ENCODE measurements at places on chromosomes 4 and X. TPM values are rescaled to one million over a fixed set of nuclear protein-coding genes. Genes with fewer than 3 reads are reported as not detected.

- DNase-seq, result no peak
Measured at GRCh38 chr4:143026459-143027170, 158.1 kb upstream of the USP38 start.

GRCh38 chrX:131565909-131566308 lies 22.0 kb downstream of the OR13H1 start:
- DNase-seq, result no peak

GRCh38 chr4:1809754-1810502 lies 16.8 kb downstream of the FGFR3 start:
- DNase-seq, result peak; percentile 84

DNA sequence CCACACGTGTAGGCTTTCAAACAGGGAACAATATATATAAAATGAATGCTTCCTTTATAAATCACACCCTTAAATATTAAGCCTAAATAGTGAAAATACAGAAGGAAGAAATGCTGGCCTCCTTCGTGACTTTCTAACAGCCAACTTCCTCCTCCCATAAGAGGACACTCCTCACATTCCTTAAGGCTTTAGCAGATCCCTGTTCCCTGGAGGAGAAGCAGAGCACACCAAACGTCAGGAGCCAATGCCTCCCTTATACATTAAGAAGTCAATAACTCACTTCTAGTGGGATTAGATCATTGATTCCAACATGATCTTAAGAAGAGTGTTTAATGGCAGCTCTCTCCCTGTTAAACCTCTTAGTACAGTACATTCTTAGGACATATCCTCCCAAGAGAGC lies 108.4 kb upstream of the FAM241A start:
- no peak for DNase-seq

- no peak for DNase-seq
Measured at GRCh38 chr4:163193717-163194116, 27.0 kb upstream of the NAF1 start.

GRCh38 chr4:186472948-186473347 lies 82.4 kb downstream of the MTNR1A start:
- peak; percentile 20 for DNase-seq

DNA sequence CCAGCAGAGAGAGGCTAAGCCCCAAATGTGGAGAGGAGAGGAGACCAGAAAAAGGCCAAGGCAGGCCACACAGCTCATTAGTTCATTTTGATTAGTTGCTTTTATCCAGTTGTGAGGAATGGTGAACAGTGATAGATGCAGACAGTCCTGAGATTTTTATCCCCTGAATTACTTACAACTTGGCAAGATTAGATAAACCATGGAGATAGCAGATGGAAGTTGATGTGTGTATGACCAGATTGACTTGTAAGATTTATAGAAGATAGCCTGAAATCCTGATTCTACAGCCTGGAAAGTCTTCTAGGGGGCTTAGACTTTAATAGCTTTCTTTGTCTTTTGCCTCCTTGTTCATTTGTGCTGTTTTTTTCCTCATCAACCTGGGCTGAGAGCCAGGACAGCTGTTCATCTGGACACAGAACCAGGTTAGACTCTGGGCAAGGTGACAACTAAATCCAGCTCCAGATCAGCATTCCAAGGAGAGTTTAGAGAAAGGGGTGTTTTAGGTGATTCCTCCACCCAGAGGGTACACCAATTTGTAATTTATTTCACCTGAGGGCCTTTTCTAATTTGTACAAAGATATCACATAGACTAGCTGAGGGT lies 215.5 kb downstream of the SPATA18 start:
- DNase-seq, result no peak

- DNase-seq, result no peak
Measured at GRCh38 chrX:43643662-43644061, 12.4 kb upstream of the MAOA start.

- DNase-seq, result no peak
Measured at GRCh38 chr4:99847362-99847976, 30.8 kb downstream of the DAPP1 start.

GRCh38 chr4:132955146-132955545 lies 193.9 kb upstream of the PCDH10 start:
- DNase-seq, result no peak

DNA sequence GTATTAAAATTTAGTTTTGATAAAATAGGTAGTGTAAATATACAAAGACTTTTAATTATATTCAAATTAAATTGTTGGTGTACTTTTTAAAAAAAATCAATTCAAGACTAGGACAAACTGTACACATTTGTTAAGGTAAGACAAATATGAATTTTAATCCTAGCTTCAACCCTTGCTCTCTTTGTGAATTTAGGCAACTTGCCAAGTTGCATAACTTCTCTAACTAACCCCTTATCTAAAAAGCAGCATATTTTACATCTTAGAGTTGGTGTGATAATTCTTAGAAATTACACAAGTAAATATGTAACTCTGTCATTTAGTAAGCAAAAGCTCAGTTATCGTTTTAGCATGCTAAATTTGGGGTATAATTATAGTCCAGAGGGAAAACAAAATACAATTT lies 78.1 kb upstream of the FSTL5 start:
- no peak for DNase-seq

GRCh38 chrX:63503541-63503940 lies 152.4 kb upstream of the SPIN4 start:
- peak; percentile 26 for DNase-seq

DNA sequence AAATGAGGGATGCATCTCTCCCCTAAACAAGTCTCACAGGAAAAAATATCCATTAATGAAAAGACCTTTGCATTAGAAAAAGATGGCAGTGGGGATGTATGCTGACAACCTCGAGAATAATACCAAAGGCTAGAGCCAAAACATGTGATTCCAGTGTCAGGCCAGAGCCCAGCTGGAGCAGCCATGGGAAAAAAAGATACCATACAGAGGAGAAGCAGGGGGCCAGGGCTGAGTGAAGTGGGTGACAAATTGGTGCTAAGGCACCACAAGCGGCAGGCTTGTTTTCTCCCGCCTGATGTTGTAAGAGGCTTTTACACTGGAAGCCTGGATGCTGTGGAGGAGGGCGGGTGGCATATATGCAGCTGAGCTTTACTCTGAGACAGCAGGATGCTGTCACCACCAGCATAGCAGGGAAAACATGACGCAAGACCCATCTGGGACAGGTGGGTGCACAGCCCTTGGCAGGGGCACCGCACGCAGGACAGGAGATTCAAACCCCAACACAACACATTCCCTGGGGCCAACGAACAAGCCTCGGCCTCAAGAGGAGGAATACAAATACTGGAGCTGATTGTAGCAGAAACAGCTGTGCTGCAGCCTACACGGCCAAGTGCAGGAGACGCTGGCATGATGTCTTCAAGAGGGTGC lies 91.9 kb downstream of the TSPAN5 start:
- DNase-seq, result no peak

- DNase-seq, result no peak
Measured at GRCh38 chr4:36872679-36873078, 371.9 kb upstream of the NWD2 start.

GRCh38 chr4:19857380-19857779 lies 394.3 kb upstream of the SLIT2 start:
- no peak for DNase-seq

- DNase-seq, result no peak
Measured at GRCh38 chr4:181908168-181908567, 335.0 kb upstream of the TENM3 start.

GRCh38 chr4:146165221-146165620 lies 10.3 kb upstream of the LSM6 start:
- no peak for DNase-seq

GRCh38 chr4:138259824-138260223 lies 17.7 kb upstream of the SLC7A11 start:
- DNase-seq, result peak; percentile 48

GRCh38 chr4:102574317-102574716 lies 73.2 kb downstream of the NFKB1 start:
- no peak for DNase-seq

DNA sequence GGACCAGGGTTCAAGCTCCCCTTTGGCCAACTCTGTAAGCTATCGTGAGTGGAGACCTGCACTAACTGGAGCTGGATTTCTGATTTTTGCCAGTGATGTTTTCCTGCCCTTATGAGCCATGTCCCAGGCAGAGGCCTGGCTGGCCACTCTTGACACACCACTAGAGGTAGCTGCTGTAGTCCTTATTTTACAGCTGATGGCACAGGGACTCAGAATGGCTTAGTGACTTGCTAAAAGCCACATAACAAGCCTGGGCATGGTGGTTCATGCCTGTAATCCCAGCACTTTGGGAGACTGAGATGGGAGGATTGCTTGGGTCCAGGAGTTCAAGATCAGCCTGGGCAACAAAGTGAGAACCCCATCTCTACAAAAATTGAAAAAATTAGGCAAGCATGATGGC lies 33.4 kb downstream of the CYTL1 start:
- peak; percentile 39 for DNase-seq

DNA sequence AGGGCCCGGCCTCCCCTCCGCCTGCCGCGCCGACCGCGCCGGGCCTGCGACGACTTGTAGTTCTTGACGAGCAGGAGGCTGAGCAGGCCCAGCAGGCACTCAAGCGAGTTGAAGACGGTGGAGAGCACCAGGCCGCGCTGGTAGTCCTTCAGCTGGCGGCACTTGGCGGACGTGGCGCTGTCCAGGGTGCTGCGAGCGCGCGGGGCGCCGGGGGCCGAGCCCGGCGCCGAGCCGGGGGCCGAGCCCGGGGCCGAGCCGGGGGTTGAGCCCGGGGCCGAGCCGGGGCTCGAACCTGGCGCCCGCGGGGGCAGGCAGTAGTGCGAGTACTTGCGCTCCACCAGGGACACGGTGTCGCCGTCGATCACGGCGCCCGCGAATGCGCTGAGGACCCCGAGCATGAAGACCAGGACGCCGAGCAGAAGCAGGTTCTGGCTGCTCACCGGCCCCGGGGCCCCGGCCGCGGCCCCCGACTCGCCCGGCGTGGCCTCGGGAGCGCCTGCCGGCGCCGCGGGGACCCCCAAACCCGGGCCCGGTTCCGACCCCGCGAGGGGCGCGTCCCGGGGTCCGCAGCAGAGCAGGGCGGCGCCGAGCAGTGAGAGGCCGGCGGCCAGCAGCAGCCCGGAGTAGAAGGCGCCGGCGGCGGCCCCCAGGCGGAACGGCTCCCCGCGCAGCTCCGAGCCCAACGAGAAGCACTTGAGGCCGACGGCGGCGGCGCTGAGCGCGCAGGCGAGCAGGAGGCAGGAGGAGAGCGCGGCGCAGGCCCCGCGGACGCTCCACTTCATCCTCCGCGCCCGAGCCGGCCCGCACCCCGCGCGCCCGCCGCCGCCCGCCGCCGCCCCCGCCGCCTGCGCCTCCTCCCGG lies 584 bp downstream of the TMEM271 start:
- peak; percentile 72 for DNase-seq

DNA sequence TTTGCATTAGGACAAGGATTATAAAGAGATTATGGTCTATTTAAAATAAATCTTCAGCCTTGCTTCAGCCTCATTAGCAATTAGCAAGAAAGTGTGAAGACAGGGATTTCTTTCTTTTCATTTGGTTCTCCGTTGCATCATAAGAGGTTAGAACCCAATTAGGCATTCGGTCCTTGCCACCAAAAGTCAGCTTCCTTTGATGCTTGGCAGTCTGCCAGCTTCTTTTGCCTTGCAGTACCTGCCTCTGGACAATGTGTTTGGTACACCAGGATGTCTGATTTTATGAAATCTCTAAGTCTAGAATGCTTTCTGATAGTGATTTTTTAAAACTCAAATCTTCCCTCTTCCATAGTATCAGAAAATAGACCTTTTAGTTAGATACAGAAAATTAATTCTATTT lies 12.4 kb downstream of the SMIM20 start:
- DNase-seq, result peak; percentile 15

DNA sequence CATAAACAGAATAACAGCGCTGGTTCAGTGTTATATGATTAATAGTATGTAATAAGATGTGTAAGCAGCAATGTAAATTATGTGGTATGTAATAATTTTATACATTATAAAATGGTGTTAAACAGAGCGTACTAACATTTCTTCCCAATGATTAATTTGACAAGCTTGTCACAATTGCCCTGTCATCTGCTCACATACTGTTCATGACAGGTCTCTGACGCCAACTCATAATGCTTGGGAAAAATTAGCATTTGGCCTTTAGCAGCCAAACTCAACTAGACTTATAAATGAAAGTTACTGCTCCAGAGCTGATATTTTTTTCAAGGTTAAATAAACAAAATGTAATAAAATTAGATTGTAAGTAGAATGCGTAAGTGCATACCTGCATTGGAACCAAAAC lies 246.8 kb downstream of the TRAM1L1 start:
- no peak for DNase-seq

- peak; percentile 48 for DNase-seq
Measured at GRCh38 chr4:98710831-98711230, 52.4 kb upstream of the TSPAN5 start.

DNA sequence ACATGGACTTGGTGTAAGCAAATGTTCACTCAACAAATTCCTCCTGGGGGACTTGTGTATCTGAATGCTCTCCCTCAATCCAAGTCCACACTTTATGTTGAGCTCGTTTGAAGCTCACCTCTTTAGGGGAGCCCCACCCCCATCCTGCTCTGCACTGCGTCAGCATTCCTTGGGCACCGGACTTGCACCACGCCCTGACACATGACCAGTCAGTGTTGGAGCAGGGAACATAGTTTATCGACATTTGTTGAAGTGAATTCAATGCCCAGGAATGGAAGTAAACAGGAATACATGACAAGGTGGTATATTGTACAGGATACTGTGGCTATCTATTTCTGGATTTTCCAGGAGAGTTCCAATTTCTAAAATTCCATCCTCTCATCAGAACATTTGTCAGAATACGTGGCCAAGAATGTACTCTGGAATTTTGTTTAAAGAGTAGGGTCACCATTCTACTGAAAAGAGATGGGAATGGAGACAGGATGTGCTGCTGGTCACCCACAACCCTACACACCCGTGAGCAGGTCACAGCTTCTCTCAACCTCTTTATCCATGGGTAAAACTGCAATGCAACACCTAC lies 60.0 kb upstream of the LNX1 start:
- DNase-seq, result no peak

- DNase-seq, result no peak
Measured at GRCh38 chrX:31178064-31178768, 106.4 kb upstream of the FTHL17 start.

DNA sequence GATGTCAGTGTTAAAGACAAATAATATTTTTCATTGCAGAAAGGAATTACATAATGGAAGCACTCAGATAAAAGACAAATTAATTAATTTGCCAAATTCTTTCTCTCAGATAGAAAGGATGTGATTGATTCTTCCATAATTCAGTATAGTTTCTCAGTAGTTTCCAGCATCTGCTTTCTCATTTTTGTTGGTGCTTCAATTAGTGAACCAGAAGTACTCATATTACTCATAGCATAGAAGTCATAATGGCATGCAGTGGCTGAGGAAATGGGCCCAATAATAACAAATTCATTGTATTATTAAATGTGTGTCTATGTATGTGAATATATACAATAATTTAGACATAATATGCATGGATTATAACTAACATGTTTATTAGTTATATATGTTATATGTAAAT lies 393.3 kb upstream of the TRAM1L1 start:
- no peak for DNase-seq

REPS2 gene
- total RNA-seq, result 6.5 TPM

KDR gene
- 321 TPM for total RNA-seq

FSTL5 gene
- total RNA-seq, result under 0.01 TPM

MAGEA4 gene
- not detected for total RNA-seq

CCDC110 gene
- total RNA-seq, result 0.68 TPM

GAGE12E gene
- not detected for total RNA-seq

DDX53 gene
- not detected for total RNA-seq

FAM9A gene
- not detected for total RNA-seq

SULT1B1 gene
- total RNA-seq, result 12.6 TPM

RRH gene
- not detected for total RNA-seq
